ENCODE measurements at places on chromosomes 16 and 17.
A peak's percentile ranks its signal among the peaks of the same experiment; 100 is the strongest.

DNA sequence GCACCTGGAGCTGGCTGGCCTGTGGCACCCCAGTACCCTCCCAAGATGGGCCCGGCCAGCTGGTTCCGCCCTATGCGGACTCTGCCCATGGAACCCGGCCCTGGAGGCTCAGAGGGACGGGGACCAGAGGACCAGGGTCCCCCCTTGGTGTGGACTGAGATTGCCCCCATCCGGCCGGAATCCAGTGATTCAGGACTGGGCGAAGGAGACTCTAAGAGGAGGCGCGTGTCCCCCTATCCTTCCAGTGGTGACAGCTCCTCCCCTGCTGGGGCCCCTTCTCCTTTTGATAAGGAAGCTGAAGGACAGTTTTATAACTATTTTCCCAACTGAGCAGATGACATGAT is 12.0 kb downstream of the TBX21 start:
- DNase-seq, result no peak

GRCh38 chr17:68612209-68612922 is 11.2 kb upstream of the FAM20A start:
- no peak for DNase-seq

GRCh38 chr16:29983420-29984136 is 9.9 kb downstream of the TAOK2 start:
- no peak for DNase-seq

DNA sequence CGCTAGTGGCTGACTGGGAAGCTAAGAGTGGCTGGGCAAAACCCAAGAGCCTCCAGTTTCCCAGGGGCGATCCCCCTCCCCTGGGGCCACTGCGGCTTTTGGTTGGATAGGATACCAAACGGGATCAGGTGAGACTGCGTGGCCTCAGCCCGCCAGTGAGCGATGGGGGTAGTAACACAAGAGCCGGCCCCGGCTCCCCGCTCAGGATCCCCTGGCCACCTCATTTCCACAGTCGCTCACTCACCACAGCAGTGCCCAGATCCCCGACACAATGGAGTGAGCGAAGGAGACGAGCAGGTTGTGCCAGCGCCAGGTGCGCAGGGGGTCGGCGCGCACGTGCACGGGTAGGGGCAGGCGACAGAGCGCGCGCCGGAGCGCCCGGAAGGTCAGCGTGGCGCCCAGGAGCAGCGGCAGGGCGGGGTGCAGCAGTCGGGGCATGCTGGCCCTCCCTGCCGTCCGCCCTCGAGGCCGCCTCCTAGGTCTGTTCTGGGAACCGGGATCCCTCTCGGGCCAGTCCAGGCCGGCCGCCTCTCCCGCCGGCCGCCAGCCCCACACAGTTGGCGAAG is 290 bp downstream of the TLCD1 start:
- DNase-seq, result no peak

GRCh38 chr17:2378905-2379304 is 22.0 kb downstream of the MNT start:
- no peak for DNase-seq

GRCh38 chr17:8629371-8630226 is 926 bp downstream of the MYH10 start:
- DNase-seq, result peak; percentile 58

DNA sequence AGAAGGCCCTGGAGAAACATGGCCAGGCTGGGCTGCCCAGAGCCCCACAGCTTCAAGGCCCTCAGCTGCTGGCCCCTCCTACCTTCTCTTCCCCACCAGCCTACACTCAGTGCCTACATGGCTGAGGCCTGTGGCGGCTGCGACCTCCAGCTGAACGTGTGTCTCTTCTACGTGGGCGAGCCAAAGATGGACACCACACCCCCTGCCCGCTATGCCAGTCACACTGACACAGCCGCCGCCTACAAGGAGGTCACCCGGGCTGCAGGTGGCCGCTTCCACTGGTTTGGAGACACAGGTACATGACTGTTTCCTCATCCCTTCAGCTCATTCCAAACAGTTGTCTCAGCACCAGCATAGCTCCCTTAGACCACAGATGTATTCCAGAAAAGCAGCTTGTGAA is 29.5 kb upstream of the SDR42E2 start:
- DNase-seq, result no peak

DNA sequence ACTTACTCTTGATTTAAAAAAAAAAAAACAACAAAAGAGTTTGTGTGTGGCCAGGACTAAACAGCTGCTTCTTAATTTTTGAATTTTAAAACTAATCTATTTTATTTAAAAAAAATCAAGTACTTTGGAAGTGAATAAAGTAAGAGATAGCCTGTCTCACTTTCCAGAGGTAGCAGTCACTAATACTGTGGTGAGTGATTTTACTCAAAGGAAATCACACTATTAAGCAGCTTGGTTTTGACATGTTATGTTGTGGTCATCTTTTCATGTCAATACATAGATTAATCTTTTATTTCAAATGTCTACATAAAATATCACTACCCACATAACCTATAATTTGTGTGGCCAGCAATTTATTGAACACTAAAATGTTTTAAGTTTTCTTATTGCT is 102.2 kb upstream of the HLF start:
- DNase-seq, result no peak

- DNase-seq, result no peak
Observed at GRCh38 chr17:3448059-3448665, 14.5 kb upstream of the OR1E2 start.

DNA sequence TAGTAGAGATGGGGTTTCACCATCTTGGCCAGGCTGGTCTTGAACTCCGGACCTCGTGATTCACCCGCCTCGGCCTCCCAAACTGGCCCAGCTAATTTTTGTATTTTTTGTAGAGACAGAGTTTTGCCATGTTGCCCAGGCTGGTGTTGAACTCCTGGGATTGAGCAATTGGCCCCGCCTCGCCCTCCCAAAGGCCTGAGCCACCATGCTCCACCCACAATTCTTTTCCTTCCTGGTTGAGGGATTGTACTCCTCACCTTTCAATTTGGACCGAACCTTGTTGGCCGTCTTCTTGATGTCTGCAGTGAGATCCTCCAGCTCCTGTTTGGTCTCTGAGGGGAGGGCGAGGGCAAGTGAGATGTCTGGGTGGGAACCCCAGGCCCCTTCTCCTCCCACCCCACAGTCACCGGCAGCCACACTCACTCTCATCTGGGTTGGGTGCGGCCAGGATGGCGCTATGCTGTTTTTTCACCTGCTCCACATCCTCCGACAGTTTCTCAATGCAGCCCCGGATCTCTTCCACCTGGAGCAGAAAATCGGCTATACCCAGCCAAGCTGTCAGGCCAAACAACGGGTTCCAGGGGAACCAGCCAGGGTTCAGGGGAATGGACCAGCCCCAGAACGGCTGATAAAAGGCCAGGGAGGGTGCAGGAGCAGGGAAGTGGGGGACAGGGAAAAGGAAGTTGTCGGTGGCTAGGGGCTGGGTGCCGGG is 9.6 kb downstream of the STX1B start:
- DNase-seq, result no peak

DNA sequence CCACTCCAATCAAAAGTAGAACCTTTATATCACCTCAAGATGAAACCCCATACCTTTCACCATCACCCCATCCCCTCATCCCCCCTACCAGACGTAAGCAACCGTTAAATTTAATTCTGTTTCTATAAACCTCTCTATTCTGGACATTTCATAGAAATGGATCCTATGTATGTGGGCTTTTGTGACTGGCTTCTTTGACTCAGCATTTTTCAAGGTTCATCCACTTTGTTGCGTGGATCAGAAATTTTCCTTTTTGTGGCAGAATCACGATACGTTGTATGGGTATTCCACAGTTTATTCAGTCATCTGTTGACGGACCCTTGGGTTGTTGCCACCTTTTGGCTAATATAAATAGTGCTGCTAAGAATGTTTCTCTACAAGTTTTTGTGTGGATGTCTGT is 8.6 kb downstream of the PLCG2 start:
- no peak for DNase-seq

GRCh38 chr17:55215711-55216110 is 49.0 kb upstream of the HLF start:
- no peak for DNase-seq

- peak; percentile 31 for DNase-seq
Observed at GRCh38 chr16:1194665-1195392, 30.2 kb downstream of the TPSG1 start.

DNA sequence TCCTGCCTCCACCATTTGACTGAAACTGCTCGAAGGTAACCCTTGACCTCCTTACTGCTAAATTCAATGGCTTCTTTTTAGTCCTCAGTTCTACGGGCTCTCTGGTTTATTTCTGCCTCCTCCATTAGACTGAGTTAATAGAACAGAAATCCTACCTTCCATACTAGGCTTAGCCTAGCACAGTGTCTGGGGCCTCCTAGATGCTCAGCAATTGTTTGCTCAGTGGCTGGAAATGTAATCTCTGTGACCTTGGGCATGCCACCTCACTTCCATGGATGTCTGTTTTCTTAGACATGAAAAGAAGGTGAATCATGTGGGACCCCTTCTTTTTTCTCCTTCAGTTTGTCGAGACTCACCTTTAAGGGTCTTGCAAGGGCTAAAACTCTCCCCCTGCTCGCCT is 19.7 kb downstream of the NXPH3 start:
- DNase-seq, result no peak

- no peak for DNase-seq
Observed at GRCh38 chr16:68999114-68999513, 106.3 kb upstream of the HAS3 start.

DNA sequence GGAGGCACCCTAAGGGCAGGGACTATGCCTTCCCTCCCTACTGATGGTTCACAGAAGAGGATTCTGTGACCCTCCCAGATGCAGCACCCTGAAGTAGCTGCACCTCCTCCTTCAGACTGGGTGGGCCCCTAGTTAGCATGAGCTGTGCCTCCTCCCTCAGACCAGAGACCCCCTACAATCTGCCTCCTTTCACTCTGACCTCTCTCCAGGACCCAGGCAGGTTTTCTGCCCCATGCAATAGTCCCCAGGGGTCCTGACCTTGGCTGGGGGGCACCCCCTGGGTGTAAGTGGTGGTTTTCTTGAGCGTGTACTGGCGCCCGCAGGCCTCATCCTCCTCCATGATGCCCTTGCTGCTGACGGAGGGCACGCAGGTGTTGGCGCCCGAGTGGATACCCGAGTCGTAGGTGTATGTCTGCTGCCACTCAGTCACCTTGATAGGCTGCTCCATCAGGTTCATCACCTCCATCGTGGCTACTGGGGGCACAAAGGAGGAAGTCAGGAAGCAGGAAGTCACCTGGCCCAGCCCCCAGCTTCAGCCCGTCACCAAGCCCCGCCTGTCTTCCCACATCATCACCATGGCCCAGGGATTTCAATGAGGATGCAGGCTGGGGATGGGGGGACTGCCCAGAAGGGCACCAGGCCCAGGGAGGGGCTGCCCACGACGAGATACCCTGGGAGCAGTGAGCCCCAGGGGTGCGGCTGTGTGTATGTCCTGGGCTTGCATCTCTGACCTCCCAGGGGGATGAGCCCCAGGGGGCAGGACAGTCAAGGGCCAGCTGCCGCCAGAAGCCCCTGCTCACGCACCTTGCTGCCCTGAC is 14.9 kb downstream of the JUP start:
- DNase-seq, result no peak

Data from tongue (tissue), 3 donors.